ENCODE measurements at places on chromosomes 2 and 18. TPM values are rescaled to one million over a fixed set of nuclear protein-coding genes. Genes with fewer than 3 reads are reported as not detected.

- no peak for DNase-seq
Observed at GRCh38 chr2:71778936-71779773, 325.8 kb downstream of the DYSF start.

GRCh38 chr18:26574958-26575864 is 26.9 kb upstream of the KCTD1 start:
- DNase-seq, result peak; percentile 71

UGT1A4 gene
- total RNA-seq, result not detected

TSHZ1 gene
- 10.4 TPM for total RNA-seq

Measured in Daoy (cell line).